ENCODE measurements at places on chromosomes 3 and 15.

DNA sequence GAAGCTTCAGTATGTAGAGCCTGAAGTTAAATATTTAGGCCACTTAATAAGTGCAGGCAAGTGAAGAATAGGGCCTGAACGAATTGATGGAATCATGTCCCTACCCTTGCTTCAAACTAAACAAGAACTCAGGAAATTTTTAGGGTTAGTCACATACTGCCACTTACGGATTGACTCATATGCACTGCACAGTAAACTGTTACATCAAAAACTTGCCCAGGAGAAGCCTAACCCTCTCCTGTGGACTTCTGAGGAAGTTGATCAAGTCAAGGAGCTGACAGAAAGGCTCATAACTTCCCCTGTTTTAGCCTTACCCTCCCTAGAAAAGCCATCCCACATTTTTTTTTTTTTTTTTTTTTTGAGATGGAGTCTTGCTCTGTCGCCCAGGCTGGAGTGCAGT is 20.6 kb upstream of the KBTBD12 start:
- DNase-seq, result no peak

DNA sequence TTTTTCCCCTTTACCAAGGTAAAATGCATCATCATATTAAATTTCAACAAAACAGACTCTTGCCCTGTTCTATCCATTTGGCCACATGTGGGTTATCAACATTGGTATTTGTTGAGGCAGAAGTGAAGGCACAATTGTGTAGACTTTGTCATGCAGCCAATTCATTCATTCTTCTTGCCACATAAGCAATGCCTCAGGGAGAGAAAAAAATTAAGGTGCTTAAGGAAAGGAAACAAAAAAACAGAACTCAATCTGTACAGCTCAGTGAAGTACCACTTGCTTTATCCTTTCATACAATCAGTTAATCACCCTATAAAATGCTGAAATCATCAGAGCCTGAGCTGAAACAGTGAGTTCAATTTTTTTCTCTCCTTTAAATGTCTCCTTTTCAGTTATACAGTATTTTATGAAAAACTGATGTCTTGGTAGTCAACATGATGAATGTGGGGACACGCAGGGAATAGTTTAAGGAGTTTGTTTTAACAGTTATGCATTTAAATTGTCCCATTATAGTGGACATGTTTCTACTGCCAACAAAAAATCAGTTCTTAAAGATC is 588.9 kb downstream of the MFSD1 start:
- DNase-seq, result no peak

- DNase-seq, result peak; percentile 62
Measured at GRCh38 chr3:120182613-120183511, 88.6 kb upstream of the GSK3B start.

DNA sequence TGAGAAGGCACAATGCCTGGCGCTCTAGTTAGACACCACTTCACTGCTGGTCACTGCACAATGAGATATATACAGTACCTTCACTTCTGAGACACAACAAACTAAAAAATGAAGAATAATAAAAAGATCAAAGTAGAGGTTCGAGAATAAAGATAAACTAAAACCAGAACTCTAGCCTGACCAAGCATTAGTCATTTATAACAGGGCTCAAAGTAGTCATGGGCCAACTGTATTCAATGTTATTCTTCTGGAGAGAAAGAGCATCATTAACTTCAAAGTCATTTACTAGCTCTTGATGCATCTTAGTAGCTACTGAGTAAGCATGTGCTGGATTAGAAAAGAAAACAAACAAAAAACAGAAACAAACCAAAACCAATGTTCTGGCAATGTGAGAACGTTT is 145.2 kb downstream of the SSR3 start:
- DNase-seq, result no peak
